Natural killer cell treated with Interleukin-12 subunit alpha and Interleukin-12 subunit beta and Interleukin-15 and Interleukin-18, amount 100 ng/mL, for 72 hours (primary cell): ENCODE measurements at places on chromosomes 5 and 9.

DNA sequence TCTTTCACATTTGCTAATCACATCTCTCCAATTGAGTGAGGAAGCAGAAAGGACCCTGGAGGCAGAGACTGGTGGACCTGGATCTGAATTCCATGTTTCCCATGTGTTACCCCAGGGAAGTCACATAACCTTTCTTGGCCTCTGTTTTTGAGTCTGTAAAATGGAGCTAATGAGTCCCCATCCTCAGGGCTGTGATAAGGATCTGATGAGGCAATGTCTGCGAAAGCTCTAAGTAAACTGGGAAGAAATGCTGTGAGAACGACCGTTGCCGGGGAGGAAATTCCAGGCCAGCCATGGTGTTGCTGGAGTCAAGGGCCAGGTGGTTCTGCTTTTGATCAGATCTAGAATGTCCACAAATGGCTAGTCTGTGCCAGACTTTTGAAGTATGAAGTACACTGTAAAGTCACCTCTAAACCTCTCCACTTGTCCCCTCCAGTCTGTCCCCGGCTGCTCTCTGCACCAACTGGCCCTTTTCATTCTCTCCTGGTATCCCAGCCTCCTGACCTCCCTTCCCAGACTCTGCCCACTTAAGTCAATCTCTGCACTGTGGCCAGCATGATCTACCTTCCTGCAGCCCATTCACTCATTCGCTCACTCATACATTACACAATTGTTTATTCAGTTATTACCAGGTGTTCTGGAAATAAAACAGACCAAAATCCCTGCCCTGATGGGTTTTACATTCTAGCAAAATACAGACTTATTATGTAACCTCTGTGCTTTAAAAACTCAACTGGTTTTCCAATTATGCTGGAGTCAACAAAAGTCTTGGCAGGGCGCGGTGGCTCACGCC is 32.5 kb upstream of the N4BP3 start:
- no peak for DNase-seq

- DNase-seq: no peak
Measured at GRCh38 chr5:71887680-71888079, 168.6 kb downstream of the CARTPT start.

GRCh38 chr9:120324996-120325642 is 254.8 kb downstream of the CDK5RAP2 start:
- no peak for DNase-seq

- DNase-seq: no peak
Measured at GRCh38 chr5:177099422-177100093, 12.8 kb downstream of the FGFR4 start.

GRCh38 chr9:133640580-133641395 is 4.6 kb downstream of the DBH start:
- DNase-seq: no peak

DNA sequence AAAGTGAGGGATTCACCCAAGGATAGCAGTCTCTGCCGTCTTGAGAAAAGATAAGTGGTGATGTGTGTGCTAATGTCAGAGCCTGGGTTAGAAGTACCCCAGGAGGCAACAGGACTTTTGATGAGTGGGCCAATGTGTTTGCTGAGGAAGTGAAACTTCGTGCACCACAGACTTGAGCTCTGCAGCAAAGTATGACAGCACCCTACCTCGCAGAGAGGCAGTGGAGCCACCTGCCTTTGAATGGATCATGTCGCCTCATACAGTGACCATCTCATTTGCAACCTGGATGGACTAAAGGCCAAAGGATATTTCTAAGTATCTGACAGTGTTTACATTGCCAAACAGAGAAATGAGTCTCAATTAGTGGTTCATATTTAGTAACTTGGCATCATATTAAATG is 593.9 kb upstream of the GRAMD2B start:
- no peak for DNase-seq

DNA sequence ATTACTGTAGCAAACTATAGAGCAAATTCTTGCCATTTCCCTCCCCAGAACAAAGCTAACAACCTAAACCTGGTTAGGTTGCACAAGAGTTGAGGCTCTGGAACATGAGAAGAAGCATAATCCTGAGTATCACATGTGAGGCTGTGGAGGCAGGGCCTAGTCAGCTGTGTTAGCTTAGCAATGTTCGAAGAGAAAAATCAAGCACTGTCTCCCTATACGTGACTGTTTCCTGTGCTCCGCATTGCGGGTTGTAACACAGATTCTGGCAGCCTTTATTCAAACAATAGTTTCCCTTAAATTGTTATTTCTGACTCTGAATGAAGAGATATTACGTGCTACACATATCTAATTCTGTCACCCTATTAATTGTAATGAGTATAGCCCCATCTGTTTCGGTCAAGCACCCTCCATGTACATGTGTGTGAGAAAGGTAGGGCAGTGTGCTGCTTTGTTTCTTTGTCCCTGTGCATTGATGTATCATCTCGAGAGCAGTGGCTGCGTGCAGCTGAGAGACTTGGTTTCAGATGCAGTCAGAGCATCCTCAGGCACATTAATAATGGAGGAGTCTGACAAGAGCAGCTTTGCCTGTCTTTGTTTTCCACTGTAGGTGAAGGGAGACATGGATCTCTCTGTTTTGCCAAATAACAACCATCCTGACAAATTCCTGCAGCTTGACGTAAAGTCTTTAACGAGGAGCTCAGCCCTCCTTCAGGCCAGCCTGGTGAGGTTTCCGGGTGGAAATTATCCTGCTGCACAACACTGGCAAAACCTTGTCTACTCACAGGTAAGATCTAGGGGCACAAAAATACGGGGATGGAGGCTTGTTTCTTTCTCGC is at the start of gene MINAR2:
TSS of gene MINAR2 (plus strand) at position 523 of the 836 bp plus-strand sequence. CDS start at position 620, 97 bp downstream.
- DNase-seq: no peak

DNA sequence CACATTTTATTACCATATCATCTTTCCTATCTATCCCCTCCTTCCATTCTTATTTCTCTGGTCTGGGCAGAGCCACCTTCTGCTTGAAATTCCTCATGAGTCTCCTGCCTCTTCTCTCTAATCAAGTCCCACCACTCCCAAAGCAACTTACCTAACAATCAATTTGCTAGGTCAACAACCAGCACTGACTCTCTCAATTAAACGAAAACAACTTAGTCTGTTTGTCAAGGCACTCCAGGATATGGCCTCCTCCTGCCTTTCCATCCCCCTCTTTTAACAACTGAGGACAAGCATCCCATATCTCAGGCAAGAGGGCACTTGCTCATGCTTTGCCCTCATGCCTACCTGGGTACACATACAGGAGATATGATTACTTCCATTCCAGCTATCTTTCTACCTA is 47.4 kb downstream of the HCN1 start:
- no peak for DNase-seq

DNA sequence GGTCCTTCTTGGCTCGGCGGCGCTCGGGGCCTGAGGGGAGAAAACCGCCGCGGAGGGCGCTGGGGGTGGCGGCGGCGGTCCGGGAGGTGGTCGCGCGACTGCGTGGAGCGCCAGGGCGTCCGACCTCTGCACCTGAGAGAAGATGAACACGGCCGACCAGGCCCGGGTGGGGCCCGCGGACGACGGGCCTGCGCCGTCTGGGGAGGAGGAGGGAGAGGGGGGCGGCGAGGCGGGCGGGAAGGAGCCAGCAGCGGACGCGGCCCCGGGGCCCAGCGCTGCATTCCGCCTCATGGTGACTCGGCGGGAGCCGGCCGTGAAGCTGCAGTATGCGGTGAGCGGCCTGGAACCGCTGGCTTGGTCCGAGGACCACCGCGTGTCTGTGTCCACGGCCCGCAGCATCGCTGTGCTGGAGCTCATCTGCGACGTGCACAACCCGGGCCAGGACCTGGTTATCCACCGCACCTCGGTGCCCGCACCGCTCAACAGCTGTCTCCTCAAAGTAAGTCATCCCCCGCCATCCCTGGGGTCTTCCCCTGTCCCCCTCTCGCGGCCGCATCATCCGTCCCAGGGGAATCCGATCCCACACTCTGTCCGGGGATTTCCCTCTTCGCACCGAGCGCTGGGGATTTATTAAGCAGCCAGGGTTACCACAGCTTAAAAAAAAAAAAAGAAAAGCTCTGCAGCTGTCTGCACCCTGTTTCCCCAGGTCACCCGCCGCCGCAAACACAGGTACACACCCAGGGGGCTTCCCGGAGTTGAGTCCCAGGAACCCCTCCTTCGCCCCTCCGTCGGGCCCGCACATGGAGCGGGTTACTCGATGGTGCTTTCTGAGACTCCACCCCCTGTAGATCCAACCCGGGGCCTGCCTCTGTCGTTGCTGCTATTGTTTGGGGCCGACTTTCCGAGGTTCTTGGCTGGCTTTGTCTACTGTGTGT is at the start of gene GTF3C4:
TSS of gene GTF3C4 (plus strand) at position 8 of the 935 bp plus-strand sequence. CDS start at position 143, 135 bp downstream.
- peak; percentile 76 for DNase-seq

GRCh38 chr9:76662476-76663281 is 101.6 kb upstream of the PCA3 start:
- no peak for DNase-seq

DNA sequence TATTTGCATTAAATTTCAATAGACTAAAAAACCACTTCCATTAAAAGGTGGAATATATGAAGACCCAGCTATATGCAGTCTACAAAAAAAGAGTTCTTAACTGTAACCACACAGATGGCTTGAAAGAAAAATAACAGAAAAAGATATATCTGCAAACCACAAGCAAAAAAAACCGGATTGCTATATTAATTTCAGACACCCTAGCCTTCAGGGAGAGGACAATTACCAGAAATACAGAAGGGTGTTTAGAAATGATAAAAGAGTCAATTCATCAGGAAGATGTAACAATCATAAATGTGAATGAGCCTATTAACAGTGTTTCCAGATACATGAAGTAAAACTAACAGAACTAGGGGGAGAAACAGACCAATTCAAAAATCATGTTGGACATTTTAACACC is 56.9 kb upstream of the SMIM23 start:
- DNase-seq: no peak

DNA sequence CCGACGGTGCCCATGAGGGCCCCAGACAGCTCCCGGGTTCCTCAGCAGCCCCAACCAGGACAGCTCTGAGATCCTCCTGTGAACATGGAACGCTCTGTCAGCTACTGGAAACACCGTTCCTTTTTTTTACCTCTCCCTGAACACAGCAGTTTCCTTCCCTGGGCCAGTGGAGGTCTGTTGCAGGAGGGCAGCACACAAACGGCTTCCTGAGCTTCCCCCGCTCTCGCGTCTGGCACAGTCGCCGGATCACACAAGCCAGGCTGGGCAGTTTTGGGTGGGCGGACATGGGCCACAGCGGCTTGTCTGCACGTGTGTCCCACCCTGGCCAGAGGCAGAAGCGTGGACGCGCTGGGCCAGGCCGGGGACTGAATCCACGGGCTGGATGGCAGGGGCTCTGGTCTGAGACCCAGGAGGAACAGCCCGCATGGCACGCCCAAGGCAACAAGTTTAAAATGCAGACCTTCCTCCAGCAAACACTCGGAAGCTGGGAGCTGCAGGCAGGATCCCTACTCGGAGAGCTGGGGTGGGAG is 106.8 kb upstream of the SARDH start:
- DNase-seq: no peak

GRCh38 chr5:107539726-107540330 is 130.9 kb downstream of the EFNA5 start:
- DNase-seq: no peak

DNA sequence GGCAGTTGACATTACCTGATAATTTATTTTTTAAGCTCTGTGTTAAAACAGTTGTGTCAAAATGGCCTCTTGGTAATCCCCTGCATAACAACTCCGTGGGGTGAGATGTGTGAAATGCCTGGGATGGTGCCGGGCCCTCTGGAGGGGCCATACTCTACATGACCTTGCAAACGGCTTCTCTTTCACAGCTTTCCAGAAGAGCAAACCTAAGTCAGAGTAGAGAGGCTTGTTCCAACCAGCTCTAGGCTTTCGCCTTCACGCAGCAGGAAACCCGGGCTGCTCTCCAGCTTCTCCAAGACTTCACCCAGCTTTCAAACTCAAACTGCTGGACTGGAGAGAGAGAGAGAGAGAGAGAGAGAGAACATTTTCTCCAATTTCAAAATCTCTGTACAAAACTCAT is 120.1 kb downstream of the SNX18 start:
- DNase-seq: no peak

DNA sequence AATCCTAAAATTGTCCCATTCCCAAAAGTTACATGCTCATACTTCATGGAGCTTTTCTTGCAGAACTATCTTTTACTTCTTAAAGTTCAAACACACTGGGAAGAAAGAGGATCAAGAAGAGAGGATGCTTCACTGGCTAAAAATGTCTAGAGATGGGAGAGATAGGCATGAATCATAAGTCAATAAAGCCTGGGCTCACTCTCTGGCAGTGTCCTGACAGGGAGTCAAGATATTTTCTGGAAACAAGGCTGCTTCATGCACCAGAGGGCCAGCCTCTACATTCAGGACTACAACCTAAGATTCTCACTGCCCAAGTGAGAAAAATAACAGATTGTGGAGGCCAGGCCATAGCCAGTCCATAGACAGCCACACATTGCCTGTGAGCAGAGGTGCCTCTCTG is 1358.4 kb downstream of the EFNA5 start:
- DNase-seq: no peak

DNA sequence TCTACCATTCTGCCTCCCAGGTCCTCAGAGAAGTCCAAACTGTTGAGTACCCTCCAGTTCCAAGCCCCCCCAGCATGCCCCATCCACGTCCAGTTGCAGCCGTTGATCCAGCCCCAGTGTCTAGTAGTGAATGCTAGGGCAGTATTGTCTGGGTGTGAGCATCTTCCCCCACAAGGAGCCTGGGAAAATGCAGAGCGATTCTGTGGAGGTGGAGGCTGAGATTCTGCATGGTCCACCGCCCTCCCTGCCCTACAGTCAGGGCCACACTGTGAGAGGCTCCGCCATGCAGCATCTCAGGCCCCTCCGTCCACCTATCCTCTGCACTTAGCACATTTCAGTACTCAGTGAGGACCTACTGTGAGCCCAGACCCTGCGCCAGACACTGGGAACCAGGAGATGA is 135.9 kb downstream of the GABBR2 start:
- no peak for DNase-seq

DNA sequence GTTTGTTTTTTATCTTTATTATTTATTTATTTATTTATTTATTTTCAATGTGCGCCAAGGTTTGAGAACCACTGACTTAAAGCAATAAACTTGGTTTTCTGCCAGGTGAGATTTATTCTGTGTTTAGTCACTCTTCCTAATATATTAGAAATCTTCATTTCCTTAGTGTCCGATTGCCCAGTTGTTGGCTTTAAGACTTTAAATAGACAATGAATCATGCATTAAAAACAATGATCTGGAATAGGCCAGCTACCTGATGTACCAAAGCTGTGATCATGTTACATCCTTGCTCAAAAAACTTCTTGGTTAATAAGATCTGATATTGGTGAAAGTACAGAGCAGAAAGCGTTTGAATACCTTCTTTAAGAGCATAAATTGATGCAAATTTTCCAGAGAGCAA is 52.1 kb upstream of the ERBIN start:
- no peak for DNase-seq
